ENCODE measurements at places on chromosomes 4 and X.

- no peak for DNase-seq
These were observed 58.2 kb upstream of the TBC1D14 start for GRCh38 chr4:6851431-6851830.

GRCh38 chrX:40041915-40042314 lies 55.8 kb downstream of the BCOR start:
- no peak for DNase-seq

GRCh38 chr4:184265546-184266351 lies 48.1 kb upstream of the ENPP6 start:
- no peak for DNase-seq

- no peak for DNase-seq
These were observed 96.0 kb upstream of the NUDT6 start for GRCh38 chr4:123018396-123018775.

DNA sequence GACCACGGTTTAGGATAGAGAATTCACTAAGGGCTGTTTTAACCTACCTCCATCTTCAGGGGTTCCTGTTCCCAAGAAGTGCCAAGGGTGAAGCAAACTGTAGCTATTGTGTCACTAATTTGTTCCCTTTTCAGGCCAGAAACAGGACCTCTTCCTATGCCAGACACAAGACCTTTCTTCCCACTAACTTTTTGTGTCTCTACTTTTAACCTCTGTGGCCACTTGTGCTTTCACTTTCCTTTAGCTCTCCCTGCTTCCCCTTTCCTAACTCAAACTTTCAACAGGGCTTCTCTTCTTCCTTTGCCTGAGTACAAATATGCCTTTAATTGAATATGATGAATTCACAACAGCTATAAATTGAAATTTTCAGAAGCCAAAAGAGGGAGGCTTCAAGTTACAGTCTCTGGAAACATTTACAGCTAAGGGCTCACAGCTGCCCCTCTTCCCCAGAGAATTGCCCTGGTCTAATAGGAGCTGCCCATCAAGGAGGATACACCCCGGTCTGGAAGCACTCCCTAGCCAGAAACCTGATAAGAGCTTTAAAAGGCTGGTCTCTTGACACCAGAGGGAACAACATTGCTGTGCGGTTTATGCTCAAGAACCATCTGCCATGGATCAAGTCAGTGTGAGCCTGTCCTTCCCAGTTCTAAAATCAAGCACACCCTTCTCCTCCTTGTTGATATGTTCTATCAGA lies 61.7 kb upstream of the PLS3 start:
- no peak for DNase-seq

Data from NCI-H1694 (cell line).